Stimulated activated CD8-positive, alpha-beta memory T cell treated with anti-CD3 and anti-CD28 coated beads, Interleukin-2, amount 100 ng/mL, for 1 hour (primary cell): ENCODE measurements at places on chromosomes 2 and 18.

GRCh38 chr2:73092146-73092783, 20.5 kb downstream of the RAB11FIP5 start:
- no peak for DNase-seq

GRCh38 chr2:167861574-167862193, 385.7 kb downstream of the STK39 start:
- no peak for DNase-seq

- no peak for DNase-seq
Observed at GRCh38 chr2:43044093-43044681, 182.2 kb downstream of the ZFP36L2 start.

DNA sequence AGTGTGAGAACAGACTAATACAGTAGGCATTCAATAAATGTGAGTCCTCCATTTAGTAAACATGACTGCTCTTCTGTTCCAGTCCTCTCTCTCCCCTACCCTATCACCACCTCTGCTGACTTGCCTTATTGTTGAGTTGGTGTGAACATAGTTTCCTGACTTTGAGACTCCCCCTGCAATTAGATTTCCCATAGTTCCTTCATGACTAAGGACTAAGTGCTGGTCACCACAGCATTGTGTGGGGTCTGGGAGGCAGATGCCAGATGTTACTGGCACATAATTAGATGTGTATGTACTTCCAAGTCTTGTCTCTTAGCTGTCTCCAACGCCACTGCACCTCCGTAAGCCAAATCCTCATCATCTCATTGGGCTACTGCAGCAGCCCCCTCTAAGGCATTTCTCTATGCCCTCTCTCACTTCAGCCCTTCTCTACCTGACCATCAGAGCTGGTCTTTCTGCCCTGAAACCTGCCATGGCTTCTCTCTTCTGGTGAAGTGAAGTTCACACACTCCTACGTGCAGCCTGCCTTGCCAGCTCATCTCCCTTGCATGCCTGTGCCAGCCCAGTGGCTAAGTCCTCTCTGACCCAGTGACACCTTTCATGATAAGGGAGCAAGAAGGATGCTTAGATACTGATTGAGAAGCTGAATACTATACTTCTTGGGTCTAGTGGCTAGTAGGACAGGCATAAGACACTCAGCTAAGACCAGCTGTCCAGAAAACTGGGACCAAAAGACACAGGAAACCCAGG, 81.6 kb upstream of the ALPP start:
- no peak for DNase-seq

GRCh38 chr2:67057901-67058703, 339.0 kb upstream of the ETAA1 start:
- no peak for DNase-seq

DNA sequence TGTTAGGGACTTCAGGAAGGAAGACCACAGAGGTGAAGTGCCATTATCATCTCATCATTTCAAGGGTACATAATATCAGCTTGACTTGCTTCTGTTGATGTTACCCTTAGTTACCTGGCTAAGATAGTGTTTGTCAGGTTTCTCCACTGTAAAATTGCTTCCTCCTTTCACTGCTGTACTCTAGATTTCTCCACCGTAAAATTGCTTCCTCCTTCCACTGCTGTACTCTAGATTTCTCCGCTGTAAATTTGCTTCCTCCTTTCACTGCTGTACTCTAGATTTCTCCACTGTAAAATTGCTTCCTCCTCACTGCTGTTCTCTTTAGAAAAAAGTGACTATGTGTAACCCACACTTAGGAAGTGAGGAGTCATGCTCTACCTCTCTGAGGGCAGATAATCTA, 1460.3 kb downstream of the SUCLG1 start:
- no peak for DNase-seq

- no peak for DNase-seq
Observed at GRCh38 chr18:8744656-8745055, 39.3 kb downstream of the MTCL1 start.
